ENCODE measurements at places on chromosomes 2 and 18. TPM values are rescaled to one million over a fixed set of nuclear protein-coding genes. Genes with fewer than 3 reads are reported as not detected.

Gene B3GNT2
- 16.4 TPM for total RNA-seq

Gene MC5R
- total RNA-seq, result not detected

Gene CD302
- total RNA-seq, result 65.6 TPM

Gene CYP27A1
- 50.6 TPM for total RNA-seq

- no peak for DNase-seq
These were observed 56.2 kb downstream of the CAVIN2 start for GRCh38 chr2:191790737-191791136.
